ENCODE measurements at places on chromosomes 11 and 22. TPM values are rescaled to one million over a fixed set of nuclear protein-coding genes. Genes with fewer than 3 reads are reported as not detected.

The KCNJ1 gene
- not detected for total RNA-seq

The TTC36 gene
- total RNA-seq = 0.56 TPM

The APOL5 gene
- not detected for total RNA-seq

The TFIP11 gene
- 38.6 TPM for total RNA-seq

DNA sequence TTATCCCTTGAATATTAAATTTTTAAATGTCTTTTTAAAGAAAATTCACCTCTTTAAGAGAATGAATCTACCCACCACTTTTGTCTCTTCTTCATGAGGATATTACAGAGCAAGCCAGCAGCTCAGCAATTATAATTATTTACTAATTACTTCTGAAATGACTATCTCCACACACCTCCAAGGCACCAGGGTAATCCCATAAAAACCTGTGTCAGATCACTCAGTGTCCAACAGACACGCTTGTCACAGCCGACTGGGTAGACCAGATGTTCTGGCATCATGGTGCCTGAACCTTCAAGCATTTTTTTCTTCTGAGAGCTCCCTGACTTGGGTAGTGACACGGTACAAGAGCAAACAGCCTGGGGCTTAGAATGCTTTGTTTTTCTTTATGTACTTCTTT is 61.4 kb downstream of the EFCAB6 start:
- H3K27me3 ChIP-seq = peaks cover 3% of the 10 kb centered on the region
- H3K27ac ChIP-seq = no peak overlapping the region
- no peak overlapping the region for H3K4me3 ChIP-seq
- no peaks in the 10 kb centered on the region for H3K36me3 ChIP-seq
- no peaks in the 10 kb centered on the region for H3K4me1 ChIP-seq

- no peak overlapping the region for H3K27ac ChIP-seq
- no peak overlapping the region for H3K4me3 ChIP-seq
- no peaks in the 10 kb centered on the region for H3K4me1 ChIP-seq
- no peaks in the 10 kb centered on the region for H3K27me3 ChIP-seq
- DNase-seq = no peak
Measured at GRCh38 chr11:41816396-41816795, 356.9 kb upstream of the LRRC4C start.

GRCh38 chr22:46274381-46274780 is 6.6 kb downstream of the TTC38 start:
- H3K4me3 ChIP-seq = no peak overlapping the region
- H3K27ac ChIP-seq = no peak overlapping the region
- peaks cover 33% of the 10 kb centered on the region for H3K36me3 ChIP-seq
- no peak for DNase-seq

- DNase-seq = peak; percentile 57
- peaks cover 1% of the 10 kb centered on the region for H3K27me3 ChIP-seq
- H3K36me3 ChIP-seq = no peaks in the 10 kb centered on the region
- peaks cover 16% of the 10 kb centered on the region for H3K4me1 ChIP-seq
Measured at GRCh38 chr11:84564180-84564866, 1062.8 kb downstream of the DLG2 start.

- peak within 1 kb of the TSS; percentile 87 for H3K4me3 ChIP-seq
- peaks cover 16% of the 10 kb centered on the region for H3K4me1 ChIP-seq
- peaks cover 20% of the 10 kb centered on the region for H3K27me3 ChIP-seq
- peaks cover 4% of the 10 kb centered on the region for H3K36me3 ChIP-seq
Measured at GRCh38 chr11:20668844-20669819, at the start of gene NELL1. NELL1 (plus strand) TSS chr11:20669586.

Data from endothelial cell (in vitro differentiated cells).